ENCODE measurements at places on chromosomes 1 and 21.
A peak's percentile ranks its signal among the peaks of the same experiment; 100 is the strongest.

- no peak for DNase-seq
Observed at GRCh38 chr21:23496729-23497128, 2110.6 kb downstream of the MRPL39 start.

GRCh38 chr1:97581614-97582051 lies 339.2 kb downstream of the DPYD start:
- no peak for DNase-seq

- peak; percentile 55 for DNase-seq
Observed at GRCh38 chr1:229148041-229148671, 122.8 kb upstream of the RAB4A start.

DNA sequence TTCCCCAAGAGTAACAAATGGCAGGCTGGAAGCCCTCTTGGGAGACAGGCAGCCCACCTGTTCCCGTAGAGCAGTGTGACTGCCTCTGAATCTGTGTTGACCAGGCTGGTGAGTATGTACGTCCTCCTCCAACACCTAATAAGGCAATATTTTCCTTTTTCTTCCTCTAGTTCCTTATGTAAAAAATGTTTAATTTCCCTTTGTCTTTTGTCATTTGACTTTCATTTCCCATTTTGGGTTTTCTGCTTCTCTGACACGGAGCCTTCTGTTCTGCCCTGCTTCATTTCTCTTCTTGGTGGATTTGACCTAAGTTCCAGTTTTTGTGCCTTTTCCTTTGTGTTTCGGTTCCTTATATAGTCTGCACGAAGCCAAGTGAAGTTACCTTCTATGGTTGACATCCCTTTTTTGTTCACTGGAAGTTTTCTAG lies 65.8 kb upstream of the ATF3 start:
- no peak for DNase-seq

DNA sequence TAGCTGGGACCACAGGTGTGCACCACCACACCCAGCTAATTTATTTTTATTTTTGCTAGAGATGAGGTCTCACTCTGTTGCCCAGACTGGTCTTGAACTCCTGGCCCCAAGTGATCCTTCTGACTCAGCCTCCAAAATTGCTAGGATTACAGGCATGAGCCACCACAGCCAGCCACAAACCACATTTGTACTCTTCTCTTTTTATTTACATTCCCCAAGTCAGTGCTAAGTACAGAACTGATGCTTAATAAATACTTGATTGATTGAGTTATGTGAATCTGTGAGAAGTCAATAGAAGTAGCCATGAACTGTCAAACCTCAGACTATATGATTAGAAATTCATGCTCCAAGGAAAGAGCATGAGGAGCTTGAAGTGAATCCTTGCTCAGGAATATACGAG lies 48.5 kb upstream of the S1PR1 start:
- no peak for DNase-seq

DNA sequence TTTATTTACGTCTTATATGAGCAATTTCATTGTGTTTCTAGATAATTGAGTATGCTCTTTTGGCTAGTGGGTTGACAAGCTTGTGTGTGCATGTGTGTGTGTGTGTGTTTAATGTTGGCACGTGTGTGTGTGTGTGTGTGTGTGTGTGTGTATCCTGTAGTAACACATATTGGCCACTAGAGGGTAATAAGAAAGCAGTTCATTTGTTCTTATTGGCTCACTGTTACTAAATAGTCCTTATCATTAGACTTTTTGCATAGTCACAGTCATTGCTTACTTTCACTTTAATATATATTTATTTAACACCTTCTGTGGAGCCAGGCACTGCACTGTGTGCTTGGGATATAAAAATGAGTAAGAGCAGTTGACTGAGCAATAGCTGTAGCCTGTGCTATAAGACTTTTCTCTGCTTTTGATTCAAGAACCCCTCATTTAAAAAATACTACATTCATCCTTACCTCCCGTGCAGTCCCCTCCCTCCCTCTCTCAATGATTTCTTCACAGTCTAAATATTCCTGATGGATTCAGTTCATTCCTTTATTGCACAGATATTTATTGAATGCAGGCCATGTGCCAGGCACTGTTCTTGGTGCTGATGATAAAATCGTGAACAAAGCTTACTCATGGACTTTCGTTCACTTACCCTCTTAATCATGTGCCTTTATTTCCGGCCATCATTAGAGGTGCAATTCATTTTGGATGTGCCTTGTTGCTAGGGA lies 96.7 kb downstream of the DYRK1A start:
- DNase-seq, result peak; percentile 14

- no peak for DNase-seq
Observed at GRCh38 chr1:203934027-203934426, 72.6 kb downstream of the SNRPE start.

GRCh38 chr1:199084293-199084692 lies 445.5 kb downstream of the PTPRC start:
- DNase-seq, result no peak

DNA sequence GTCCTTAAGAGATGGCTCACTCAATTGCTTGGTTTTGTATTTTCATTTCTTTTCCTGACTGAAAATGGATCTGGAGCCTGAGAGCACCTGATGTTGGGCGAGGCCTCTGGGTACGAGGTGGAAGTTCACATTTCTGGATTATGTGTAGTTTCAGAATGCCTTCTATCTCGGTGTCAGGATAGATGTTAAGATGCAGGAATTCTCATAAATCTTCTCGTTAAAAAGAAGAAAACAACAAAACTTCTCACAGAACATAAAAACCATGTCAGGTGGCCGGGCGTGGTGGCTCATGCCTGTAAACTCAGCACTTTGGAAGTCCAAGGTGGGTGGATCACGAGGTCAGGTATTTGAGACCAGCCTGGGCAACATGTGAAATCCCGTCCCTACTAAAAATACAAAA lies 101.8 kb downstream of the RHOU start:
- DNase-seq, result no peak

DNA sequence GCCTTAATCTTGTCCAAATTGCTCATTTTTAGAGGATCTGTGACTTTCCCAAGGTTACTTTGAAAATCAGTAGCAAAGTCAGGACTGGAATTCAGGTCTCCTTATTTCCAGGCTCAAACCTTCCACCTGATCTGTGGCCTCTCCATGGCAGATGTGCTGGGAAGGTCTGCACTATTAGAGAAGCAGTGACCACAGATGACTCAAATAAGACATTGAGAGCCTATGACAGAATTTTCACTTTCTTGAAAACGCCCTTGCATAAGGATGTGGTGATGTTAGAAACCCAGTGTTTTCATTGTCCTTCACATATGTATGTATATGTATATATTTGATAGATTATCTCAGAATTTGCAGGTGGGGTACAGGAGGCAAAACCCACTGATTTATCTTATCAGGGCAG lies 45.3 kb downstream of the TTC39A start:
- DNase-seq, result no peak

GRCh38 chr1:204304067-204304466 lies 55.7 kb downstream of the PLEKHA6 start:
- no peak for DNase-seq

- DNase-seq, result no peak
Observed at GRCh38 chr1:73160759-73161158, 878.4 kb upstream of the NEGR1 start.

GRCh38 chr1:14061204-14061603 lies 361.2 kb downstream of the PRDM2 start:
- no peak for DNase-seq

GRCh38 chr1:222034790-222035189 lies 292.9 kb upstream of the DUSP10 start:
- DNase-seq, result no peak

GRCh38 chr1:99665212-99665611 lies 19.3 kb downstream of the PALMD start:
- no peak for DNase-seq

- no peak for DNase-seq
Observed at GRCh38 chr1:152110365-152110859, 4.8 kb downstream of the TCHH start.

DNA sequence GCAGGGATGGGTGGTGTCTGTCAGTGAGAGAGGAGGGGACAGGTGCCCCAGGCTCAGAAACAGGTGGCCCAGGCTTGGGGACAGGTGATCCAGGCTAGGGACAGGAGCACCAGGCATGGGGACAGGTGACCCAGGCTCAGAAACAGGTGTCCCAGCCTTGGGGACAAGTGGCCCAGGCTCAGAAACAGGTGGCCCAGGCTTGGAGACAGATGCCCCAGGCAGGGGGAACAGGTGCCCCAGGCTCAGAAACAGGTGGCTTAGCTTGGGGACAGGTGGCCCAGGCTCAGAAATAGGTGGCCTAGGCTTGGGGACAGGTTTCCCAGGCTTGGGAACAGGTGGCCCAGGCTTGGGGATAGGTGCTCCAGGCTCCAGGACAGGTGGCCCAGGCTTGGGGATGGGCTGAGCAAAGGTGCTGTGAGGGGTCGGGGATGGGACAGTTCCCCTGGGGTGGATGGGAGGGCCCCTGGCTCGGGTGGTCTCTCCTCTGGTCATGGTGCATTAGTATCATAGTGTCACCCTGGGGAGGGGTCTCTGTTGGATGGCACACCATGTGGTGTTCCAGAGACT lies 87.7 kb upstream of the C1orf174 start:
- no peak for DNase-seq

DNA sequence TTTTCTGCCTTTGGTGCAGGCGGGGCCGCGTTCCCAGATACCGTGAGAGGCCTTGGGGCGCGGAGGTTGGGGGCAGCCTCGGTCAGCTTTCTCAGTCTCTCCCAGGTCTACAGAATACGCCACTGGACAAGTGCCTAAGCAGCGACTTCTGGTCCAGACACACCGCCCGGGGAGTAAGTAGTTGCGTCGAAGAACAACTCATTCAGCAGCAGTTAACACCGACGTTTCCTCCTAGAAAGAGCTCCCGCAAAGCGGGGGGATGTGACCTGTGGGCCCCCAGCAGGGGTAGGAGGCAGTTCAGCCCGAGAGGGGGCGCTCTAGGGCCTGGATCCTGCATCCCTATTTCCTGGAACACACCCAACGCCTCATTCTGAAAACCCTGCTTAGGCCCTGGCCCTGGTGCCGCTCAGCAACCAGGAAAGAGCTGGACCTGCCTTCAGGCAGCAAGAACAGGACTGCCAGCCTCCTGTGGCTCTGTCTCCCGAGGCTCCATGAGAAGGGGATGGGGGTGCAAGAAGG lies 6.5 kb upstream of the BARHL2 start:
- no peak for DNase-seq

GRCh38 chr21:46325073-46325912 lies 1.3 kb downstream of the PCNT start:
- peak; percentile 64 for DNase-seq

DNA sequence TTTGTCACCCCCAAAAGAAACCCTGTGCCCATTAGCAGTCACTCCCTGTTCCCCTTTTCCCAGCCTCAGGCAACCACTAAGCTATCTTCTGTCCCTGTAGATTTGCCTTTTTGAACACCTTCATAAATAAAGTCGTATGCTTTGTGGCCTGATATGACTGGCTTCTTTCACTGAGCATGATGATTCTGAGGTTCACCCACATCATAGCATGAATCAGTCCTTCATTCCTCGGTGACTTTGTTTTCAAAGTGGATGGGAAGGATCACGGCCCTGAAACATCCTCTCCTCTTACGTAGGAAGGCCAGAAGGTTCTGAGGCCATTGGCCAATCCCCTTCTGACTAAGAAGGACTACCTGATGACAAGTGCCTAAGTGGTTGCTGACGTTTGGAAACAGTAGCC lies 39.1 kb downstream of the NIPAL3 start:
- DNase-seq, result no peak

DNA sequence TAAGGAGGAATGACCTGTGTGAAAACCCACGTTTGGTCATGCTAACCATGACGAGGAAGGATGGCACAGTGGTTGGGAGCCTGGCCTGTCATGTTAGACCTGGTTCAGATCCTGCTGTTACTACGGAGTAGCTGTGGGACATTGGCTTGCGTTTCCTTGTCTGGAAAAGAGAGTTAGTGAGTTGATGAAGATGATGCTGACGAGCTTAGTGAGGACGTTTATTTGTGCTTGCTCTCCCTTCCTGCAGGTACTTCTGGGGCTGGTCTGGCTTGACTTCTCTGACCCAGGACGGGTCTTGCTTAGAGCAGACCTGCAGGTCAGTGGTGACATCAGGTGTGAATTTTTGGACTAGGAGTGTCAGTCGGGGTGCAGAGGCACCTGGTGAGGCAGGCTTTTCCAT lies 14.7 kb downstream of the GALNT2 start:
- DNase-seq, result no peak

DNA sequence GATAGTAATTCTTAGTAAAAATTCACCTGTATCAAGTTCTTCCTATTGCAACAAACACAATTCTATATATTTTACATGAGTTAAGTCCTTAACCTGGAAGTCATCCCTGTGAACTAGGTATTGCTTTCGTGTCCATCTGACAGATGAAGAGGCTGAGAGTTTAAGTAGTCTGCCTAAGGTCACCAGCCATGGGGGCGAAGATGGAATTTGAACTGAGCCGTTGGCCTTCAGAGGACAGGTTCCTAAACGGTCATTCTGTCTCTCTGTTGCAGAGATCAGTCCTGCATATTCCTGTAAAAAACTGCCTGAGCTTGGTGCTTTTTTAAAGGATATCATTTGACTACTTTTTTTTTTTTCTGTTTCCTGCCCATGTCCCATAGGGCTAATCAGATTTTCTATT lies 10.2 kb upstream of the POFUT2 start:
- DNase-seq, result no peak

DNA sequence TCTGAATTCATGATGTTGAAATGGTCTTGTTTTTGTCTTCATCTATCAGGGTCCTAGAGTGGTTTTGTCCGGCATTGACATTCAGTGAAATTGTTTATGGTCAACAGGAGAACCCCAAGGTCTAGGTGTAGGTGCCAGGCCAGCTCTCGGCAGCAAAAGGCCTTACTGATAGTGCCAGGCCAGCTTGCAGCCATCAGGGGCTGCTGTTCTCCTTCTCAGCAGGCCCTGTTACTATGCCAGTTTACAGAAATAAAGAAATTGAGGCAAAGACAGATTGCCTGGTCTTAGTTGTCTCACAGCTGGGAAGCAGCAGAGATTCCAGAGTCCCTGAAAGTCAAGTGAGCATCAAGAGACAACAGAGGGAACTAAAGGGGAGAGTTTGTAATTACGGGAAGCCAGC lies 12.0 kb downstream of the HMGB4 start:
- no peak for DNase-seq

- DNase-seq, result no peak
Observed at GRCh38 chr1:6331543-6332273, 61.9 kb downstream of the ACOT7 start.

GRCh38 chr1:163771637-163772036 lies 449.9 kb downstream of the NUF2 start:
- DNase-seq, result no peak

DNA sequence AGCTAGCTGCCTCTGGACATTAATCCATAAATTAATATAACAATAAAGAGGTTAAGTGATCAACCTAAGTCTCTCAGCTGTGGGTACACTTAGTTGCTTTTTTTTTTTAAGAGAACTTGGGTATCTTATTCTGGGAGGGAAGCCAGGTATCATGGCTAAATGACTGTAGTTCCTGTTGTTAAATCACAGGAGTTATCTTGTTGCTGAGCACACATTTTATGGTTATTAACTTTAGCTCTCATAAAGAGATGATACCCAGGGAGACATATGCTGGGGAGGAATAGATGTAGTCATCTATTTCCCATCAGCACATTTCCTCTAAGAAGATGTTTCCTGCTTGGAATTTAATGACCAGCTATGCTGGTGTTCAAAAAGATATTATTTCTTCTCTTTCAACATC lies 227.8 kb downstream of the PTGER3 start:
- no peak for DNase-seq

GRCh38 chr1:160376525-160377131 lies 9.8 kb downstream of the NHLH1 start:
- peak; percentile 67 for DNase-seq

GRCh38 chr1:2861988-2862813 lies 60.7 kb upstream of the TTC34 start:
- no peak for DNase-seq

GRCh38 chr1:10803971-10804820 lies 7.8 kb upstream of the CASZ1 start:
- DNase-seq, result peak; percentile 20
